ENCODE measurements at places on chromosomes 1 and 21.

DNA sequence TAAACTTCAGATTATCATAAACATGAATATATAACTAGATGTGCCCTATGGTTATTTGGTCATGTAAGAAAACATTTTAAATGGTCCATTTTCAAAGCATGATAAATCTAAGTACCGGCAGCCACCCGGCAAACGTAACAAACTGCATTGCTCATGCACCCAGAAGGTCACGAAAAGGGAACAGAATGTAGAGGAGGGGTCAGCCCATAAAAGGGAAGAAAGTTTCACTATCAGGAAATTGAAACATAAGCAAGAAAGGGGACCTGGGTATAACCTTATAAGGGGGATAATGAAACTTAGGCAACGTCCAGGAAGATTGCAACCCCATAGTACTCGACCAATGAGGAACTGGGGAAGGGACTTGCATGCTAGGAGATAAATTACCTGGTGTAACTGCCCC is 421.2 kb upstream of the ZRANB2 start:
- DNase-seq: no peak

GRCh38 chr1:233610628-233611027 is 3.3 kb upstream of the KCNK1 start:
- DNase-seq: no peak

GRCh38 chr1:241918879-241919278 is 38.7 kb upstream of the BECN2 start:
- no peak for DNase-seq

DNA sequence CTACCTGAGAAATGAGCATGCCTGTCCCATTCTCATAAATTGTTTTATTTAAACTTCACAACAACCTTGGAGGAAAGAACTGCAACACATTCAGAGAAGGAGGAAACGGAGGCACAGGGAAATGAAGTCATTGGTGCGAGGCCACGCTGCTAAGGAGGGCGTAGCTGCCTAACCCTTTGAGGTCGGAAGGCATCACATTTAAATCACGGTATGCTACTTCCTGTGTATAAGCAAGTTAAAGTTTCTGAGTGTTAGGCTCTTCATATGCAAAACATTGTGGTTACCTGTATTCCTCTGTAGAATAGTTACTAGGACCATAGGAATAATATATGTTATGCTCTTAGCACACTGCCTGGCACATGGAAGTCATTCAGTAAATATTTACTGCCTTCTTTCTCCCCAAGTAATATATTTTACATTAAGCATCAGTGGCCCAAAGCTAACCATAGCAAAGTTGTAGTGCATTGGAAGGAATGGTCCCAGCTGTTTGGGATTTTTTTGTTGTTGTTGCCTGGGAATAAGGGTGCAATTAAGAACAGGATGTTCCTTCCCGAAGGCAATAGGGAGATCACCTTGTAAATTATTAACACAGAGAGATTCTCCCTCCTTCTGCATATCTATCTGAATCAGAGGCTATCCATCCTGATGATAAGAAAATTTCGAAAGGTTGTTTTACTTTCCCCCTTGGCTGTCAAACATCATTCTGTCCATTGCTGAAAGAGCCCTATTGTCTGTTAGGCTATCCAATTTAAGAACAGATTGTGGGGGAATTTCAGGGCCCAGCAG is 192.2 kb upstream of the C8B start:
- no peak for DNase-seq

DNA sequence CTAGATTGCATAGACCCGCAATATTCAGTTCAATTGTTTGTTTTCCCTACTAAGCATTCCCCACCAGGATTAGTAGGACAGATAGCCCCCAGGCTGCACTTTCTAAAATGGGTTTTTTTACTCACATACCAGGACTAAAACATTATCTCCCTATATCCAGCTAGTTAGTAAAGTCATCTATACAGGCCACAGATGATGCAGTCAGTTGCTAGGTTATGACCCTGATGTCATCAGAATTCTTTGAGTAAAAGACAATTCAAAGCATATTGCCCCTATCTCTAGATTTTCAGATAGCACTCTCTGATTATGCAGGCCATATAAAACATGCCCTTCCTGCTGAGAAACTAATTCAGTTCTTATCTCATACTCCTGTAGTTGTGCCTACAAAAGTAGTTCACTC is 203.6 kb downstream of the LBR start:
- DNase-seq: no peak

GRCh38 chr1:8032366-8032910 is 6.3 kb upstream of the ERRFI1 start:
- no peak for DNase-seq

- DNase-seq: no peak
Measured at GRCh38 chr1:190003376-190003775, 474.3 kb downstream of the BRINP3 start.

- no peak for DNase-seq
Measured at GRCh38 chr1:182598296-182598695, 5.9 kb downstream of the RGS16 start.

DNA sequence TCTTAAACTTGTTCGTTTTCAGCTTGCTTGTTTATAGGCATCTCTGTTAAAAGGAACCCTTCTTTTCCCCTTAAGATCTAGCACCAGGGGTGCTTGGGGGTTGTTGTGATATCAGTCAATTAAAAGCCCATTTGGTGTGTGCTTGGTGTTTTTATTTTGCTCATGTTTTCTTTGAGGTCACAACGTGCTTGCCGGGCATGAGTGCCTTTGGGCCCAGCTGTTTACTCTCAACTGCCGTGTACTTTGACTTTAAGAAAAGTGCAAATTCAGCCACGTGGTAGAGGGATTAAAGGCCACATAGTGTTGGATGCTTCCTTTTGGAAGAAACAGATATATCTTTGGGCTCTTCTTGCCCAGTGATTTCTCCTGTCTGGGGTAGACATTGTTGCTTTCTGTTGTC is 10.5 kb downstream of the ARID1A start:
- DNase-seq: no peak

GRCh38 chr1:234402939-234403338 is 29.7 kb downstream of the COA6 start:
- no peak for DNase-seq

DNA sequence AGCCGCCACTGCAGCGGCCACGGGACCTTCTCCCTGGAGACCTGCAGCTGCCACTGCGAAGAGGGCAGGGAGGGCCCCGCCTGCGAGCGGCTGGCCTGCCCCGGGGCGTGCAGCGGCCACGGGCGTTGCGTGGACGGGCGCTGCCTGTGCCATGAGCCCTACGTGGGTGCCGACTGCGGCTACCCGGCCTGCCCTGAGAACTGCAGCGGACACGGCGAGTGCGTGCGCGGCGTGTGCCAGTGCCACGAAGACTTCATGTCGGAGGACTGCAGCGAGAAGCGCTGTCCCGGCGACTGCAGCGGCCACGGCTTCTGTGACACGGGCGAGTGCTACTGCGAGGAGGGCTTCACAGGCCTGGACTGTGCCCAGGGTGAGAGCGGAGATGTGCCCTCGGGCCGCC is 11.7 kb downstream of the TNN start:
- DNase-seq: no peak

- no peak for DNase-seq
Measured at GRCh38 chr1:181097242-181097641, 8.7 kb downstream of the IER5 start.

DNA sequence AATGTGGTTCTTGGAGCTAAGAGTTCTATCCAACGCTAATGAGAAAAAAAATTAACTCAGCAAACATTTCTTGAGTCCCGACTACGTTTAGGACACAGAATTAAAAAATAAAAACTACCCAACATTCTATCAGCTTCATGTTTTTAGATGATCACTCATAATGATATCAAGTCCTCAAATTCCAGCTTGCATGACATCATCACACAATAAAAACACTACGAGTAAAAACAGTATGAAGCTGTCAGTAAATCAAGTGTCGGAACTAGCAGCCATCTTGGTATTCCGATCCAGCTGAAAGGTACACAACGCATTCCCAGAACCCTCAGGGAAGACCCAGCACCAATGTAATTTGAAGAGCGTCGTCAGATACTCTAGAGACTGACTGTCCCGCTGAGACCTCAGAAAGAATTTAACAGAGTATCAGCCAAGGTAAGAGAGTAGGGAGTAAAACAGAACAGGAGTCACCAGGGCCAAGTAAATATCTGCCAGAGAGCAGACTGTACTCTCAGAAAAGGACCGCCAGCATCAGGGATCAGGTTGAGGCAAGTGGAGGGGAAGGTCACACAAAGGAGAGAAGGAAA is 57.0 kb downstream of the NRIP1 start:
- no peak for DNase-seq

DNA sequence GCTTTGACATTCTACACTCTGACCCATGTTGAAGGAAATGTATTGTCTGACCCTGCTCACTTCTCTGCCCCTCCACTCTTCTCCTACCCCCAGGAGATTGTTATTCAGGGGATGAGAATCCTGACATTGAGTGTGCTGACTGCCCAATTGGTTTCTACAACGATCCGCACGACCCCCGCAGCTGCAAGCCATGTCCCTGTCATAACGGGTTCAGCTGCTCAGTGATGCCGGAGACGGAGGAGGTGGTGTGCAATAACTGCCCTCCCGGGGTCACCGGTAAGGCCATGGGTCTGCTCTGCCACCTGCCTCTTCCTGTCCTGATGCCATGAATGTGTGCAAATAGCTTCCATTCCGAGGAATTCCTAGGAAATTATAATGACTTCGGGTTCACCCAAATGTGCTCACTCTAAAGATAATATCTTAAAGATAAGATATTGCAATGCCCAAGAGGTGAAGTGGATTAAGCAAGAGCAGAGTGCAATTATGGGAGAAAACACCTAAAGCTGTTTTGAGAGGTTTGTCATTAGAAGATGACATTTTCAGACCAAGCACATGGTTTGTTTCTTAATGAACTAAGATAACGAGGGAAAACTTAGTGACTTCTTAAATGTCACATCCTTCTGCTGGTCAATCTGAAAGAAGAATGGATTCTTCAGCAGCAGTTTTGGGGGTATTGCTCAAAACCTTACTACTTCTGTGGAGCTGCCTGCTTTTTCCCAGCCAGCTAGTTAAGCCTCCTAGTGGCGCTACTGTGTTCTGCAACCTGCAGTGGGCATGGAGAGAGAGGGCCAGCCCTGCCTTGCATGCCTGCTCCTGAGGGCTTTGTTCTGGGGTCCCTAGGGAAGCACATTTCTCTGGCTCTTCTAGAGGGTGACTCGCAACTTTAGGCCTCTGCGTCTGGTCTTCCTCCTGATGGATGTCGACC is 41.6 kb downstream of the LAMC2 start:
- DNase-seq: peak; percentile 36

DNA sequence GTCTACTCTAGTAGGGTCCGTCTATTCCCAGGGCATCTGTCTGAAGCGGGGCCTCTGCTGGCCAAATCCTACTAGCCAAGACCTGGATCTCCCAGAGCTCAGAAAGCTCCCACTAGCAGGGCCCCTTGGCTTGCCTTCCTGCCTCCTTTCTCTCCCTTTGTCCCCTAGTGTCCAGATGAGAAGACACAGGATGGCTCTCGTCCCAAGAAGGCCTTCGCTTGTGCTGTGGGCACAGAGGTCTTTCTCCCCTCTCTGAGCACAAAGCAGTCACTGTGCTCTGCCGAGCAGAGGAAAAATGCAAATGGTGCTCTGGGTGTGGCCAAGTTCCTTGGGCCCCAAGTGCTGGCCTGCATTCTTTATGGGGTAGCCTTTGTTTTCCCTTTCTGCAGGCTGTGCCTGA is 13.0 kb upstream of the GPR137B start:
- DNase-seq: no peak

GRCh38 chr1:115251856-115252255 is 86.2 kb downstream of the NGF start:
- DNase-seq: no peak

GRCh38 chr1:155208541-155209311 is at the start of gene MTX1:
TSS of gene MTX1 (plus strand) at chr1:155208695. CDS start at chr1:155208805, 110 bp downstream.
- DNase-seq: no peak

DNA sequence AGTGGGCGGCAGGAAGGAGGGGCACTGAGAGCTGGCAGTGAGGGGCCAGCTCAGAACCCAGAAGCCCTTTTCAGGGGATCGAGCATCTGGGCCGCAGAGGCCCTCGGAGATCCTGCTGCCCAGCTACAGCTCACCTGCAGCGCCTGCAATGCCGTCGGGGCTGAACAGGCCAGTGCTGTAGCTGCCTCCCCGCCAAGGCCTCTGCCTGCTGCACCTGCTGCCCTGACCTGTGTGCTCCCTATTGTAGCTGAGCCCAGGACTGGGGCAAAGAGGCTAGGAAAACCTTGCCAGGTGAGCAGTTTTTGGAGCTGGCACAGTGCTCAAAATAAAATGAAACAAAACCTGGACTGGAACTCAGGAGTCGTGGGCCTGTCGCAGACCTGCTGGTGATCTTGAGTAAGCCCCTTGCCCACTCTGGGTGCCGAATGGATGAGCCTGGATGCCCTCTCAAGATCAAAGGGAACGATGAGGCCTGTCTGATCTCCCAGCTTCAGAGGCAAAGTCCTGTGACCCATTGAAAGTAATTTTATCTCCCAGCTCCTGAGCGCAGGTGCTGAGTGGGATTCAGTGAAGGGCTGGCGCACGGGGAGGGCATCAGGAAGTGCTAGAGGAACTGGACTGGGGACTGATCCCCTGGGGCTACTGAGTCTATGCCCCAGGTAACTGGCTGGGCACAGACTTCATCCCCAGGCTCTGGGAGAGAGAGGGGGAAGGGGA is 154.6 kb downstream of the FOXD2 start:
- DNase-seq: no peak

GRCh38 chr1:161740921-161741320 is 8.7 kb upstream of the DUSP12 start:
- no peak for DNase-seq

GRCh38 chr1:29240400-29240837 is 4.1 kb downstream of the PTPRU start:
- no peak for DNase-seq

DNA sequence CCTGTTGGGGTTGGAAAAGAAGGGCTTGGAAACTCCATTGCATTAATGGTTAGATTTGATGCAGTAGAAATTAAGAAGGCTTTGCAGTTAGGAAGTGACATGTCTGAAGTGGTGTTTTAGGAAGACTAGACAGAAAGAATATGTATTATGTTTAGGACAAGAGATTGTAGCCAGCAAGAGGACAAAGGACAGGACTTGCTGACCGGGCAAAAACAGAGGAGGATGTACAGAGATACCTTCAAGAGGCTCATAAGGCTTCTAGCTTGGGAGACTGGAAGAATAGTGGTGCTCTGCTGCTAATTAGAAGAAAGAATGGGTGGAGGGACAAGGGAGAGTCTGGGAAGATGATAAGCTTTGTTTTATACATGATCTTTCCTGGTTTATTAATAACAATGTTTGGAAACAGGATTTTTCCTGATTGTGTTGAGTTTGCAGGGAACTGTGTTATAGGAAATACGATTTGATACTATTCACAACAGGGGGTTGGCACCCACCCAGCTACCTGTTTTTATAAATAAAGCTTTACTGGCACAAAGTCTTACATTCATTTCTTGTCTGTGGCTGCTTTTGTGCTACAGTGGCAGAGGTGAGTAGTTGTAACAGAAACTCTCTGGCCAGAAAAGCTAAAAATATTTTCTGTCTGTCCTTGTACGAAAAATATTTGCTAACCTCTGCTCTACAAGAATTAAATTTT is 37.1 kb upstream of the TMCO2 start:
- DNase-seq: no peak

GRCh38 chr21:14088391-14088790 is 122.4 kb downstream of the LIPI start:
- no peak for DNase-seq

DNA sequence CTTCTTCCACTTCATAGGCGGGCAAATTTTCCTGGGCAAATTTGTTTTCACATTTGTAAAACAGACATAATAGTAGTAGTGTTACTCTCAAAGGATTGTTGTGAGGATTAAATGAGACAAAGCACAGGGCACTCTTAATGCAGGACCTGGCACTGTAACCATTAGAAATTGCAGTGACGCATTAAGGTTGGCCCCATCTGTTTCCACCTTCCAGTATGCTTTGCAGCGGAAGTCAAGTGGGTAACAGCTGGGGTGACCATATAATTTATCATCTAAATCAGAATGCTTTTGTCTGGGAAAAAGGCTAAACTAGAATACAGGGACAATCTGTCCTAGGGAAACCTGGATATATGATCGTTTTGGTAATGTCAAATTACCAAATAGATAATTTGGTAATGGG is 132.5 kb upstream of the CACHD1 start:
- DNase-seq: no peak
